Dorsolateral prefrontal cortex (tissue), 122 donors: ENCODE measurements at places on chromosomes 2 and 18. TPM values are rescaled to one million over a fixed set of nuclear protein-coding genes. Genes with fewer than 3 reads are reported as not detected.

Gene UNC50
- 41.2 TPM for total RNA-seq

Gene FN1
- 142 TPM for total RNA-seq

Gene AKAIN1
- total RNA-seq = 2.1 TPM

Gene TCF23
- not detected for total RNA-seq

Gene ANO7
- total RNA-seq = 7.6 TPM

Gene IL37
- total RNA-seq = not detected
